ENCODE measurements at places on chromosomes 5 and 9.

DNA sequence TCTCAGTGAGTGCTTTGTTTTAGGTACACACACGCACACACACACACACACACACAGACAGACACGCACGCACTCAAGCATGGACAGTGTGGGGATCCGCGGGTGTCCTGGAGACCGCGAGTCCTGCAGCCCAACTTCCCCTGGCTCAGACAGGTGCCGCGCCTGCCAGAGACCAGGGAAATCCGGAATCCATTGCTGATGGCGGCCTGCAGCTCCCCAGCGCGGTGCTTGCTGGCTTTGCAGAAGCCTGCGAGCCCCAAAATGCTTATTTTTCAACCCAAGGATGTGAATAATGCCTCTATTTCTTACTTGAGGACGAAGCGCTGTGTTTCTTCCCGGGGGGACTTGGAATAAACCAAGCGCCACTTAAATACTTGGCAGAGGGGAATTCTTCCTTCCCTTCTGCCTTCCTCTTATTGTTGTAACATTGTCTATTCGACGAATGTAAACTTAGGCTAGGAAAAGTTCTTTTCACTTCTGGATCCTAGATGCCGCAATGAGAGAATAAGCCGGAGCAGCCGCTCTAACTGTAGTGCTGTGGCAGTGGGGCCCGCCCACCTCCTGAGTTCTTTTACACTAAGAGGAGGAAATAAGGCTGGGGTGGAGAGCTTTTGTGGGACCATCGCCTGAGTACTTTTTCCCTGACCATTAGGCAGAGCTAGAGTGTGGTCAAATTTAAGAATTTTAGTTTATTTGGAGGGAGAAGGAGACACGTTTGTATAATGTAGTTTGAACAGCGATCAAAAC lies 802 bp downstream of the ITGA2 start:
- no peak for DNase-seq

GRCh38 chr5:139636207-139636792 lies 11.8 kb upstream of the CXXC5 start:
- DNase-seq: peak; percentile 52

- no peak for DNase-seq
Observed at GRCh38 chr5:56800186-56800585, 15.2 kb upstream of the MAP3K1 start.

DNA sequence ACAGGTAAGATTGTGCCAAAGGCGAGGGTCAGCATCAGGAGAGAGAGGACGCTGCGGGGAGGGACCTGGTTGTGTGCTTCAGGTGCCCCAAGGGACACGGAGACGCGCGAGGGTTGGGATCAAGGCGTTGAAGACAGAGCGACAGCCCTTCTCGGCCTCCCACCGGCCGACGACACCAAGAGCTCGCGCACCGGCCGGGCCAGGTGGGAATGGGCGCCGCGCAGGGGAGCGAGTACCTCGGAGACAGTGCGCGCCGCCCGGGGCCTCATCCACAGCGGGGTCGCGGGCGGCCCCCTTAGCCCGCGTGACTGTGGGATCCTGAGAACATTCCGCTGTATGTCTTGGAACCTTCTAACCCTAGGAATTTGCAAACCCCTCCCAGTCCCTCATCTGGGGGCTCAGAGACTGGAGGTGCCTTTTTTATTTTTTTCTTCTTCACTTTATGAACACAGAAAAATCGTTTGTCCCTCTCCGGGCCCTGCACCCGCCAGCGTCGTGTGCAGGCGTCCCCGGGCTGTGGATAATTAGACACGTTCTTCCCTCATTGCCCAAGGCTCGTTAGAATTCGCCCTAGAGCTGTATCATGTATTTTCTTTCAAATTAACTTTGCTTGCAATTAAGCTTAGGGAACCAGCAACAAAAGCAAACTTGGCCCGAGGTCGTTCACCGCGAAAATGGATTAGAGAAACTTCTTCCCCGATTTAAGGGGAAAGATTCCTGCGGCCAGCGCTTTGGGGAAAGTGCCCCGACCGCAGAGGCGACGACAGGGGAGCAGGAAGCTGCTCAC lies 4.8 kb downstream of the FOXE1 start:
- DNase-seq: no peak

GRCh38 chr5:11792621-11793020 lies 111.6 kb downstream of the CTNND2 start:
- DNase-seq: no peak

DNA sequence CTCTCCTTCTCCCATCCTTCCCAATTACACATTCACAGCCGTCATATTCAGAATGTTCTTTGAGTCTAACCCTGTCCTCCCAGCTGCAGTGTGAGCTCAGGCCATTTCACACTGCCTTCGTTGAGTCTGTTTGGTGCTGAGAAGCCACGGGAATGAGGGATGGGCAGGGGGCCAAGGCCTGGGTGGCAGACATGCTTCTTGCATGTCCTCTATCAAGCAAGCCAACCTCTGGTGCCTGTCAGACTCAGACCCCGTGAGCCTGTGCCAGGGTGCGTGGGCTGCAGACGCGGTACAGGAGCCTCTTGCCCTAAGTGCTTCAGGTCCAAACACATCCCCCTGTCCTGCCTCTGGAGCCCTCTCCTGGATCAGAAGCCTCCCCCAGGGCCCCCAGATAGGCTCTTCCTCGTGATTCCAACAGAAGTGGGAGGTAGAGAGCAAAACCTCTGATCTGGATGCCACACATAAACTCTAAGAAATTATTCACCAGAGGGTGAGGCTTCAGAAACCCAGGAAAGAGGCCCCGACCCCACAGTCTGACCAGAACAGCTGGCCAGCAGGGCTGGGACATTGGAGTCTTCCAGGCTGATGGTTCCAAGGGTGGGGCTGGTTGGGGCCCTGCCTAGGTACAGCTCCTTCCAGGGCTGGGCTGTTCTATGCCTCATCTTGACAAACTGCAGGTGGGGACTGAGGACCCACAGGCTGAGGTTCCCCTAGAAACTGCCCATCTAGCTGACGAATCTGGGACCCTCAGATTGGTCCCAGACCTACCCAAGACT lies 46.7 kb upstream of the CDKN2AIPNL start:
- DNase-seq: no peak
